ENCODE measurements at places on chromosomes 7 and 10.

DNA sequence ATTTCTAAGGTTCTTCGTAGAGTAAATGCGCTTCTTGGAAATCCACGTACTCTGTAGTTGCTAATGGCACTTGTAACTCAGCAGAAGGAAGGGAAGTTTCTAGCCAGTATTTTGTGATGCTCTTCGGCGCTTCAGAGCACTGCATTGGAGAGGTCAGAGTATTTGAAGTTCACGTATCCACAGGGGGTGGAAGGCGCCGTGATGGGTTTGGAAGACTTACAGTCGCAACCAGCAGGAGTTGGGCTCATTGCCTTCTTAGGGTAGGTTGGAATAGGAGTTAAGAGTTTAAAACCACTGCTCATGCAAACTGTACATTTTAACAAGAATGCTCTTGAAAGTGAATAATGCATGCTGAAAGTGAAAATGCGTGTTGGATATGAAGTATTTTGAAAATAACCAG is 49.1 kb downstream of the SHH start:
- DNase-seq, result no peak

GRCh38 chr7:73918926-73919693 is 58.2 kb downstream of the TMEM270 start:
- DNase-seq, result no peak

DNA sequence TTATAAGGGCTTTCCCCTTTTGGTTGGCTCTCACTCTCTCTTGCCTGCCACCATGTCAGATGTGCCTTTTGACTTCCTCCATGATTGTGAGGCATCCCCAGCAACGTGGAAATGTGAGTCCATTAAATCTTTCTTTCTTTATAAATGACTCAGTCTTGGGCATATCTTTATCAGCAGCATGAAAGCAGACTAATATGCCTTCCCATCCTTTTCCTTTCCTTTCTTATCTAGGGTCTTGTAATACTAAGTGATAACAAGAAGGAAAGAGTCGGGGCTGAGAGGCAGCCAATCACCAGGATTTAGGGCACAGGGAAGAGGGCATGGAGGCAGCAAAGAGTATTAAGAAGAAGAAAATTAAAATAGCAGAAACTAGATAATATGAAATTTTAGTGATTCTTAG is 62.0 kb upstream of the JCAD start:
- no peak for DNase-seq

- no peak for DNase-seq
These were observed 45.2 kb upstream of the SPOCK2 start for GRCh38 chr10:72133517-72133916.

GRCh38 chr10:128062331-128062880 is 63.8 kb downstream of the MKI67 start:
- DNase-seq, result no peak

GRCh38 chr7:70621954-70622600 is 509.9 kb upstream of the GALNT17 start:
- DNase-seq, result no peak

DNA sequence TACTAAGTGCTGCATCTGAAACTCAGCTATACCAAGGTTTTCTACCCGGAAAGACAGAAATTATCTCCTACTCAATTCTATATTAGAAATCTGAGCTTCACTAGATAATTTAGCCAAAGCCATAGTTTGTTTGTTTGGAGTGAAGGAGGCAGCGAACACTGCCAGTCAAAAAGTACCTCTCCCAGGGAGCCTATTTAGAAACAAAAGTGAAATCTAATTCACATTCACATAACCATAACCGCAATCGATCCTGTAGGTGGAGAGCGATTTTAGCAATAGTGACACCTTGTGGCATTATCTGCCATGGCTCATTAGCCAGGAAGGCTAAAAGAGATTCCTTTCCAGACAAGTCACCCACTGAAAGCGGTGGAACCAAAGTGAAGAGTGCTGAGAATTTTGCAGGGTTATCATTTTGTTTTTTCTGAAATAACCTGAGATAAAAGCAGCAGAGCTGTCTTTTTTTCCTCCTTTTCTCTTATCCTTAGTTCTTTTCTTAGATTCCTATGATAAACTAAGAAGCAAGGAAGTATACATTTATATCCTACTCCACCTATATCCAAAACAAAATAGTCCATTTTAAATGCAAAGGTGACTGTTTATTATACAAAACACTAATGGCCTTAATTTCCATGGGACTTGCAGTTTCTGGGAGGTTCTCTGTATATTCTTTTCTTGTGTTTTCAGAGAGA is 83.7 kb upstream of the BET1 start:
- DNase-seq, result peak; percentile 51

DNA sequence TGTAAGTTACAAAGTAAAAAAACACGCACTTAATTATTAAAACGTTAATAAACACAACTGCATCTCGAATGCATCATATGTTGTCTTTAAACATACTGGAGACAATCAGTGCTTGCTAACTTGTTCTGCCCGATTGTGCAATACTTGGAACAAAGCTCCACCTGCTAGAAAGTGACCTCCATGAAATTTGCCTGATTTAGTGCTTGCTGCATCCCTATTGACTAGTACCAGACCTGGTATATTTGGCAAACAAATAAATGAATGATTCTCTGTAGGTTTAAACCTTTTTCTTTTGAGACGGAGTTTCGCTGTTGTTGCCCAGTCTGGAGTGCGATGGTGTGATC is 6.2 kb downstream of the BZW2 start:
- DNase-seq, result no peak

- DNase-seq, result no peak
These were observed 87.1 kb upstream of the AFAP1L2 start for GRCh38 chr10:114491419-114491818.

DNA sequence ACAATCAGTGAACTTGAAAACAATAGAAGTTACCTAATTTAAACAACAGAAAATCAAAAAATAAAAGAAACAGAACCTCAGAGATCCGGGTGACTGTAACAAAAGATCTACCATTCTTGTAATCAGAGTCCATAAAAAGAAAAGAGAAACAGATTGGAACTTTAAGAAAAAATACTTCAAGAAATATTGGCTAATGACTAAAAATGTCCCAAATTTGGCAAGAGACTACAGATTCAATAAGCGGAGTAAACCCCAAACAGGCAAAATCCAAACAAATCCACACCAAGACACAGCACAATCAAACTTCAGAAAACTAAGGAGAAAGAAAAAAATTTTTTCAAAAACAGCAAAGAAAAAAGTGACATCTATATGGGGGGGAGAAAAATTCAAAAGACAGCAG is 15.1 kb downstream of the GSAP start:
- DNase-seq, result no peak

- DNase-seq, result no peak
These were observed 7.0 kb upstream of the PDCD4 start for GRCh38 chr10:110864662-110865140.

GRCh38 chr7:57203161-57203791 is 71.0 kb upstream of the ZNF479 start:
- DNase-seq, result no peak

DNA sequence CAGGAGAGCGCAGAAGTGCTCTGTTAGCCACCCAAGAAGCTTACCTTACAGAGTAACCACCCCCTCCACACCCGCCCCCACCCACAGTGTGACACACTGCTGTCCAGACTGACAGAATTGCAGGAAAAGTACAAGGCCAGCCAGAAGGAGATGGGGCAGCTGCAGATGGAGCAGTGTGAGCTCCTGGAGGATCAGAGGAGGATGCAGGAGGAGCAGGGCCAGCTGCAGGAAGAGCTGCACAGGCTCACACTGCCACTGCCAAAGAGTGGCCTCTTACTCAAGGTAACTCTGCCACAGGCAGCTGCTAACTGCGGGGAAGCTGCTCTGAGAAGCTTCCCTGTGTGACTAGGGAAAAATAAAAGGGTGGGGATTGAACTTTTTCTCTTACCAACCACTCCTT is 17.6 kb downstream of the CCDC136 start:
- DNase-seq, result no peak

DNA sequence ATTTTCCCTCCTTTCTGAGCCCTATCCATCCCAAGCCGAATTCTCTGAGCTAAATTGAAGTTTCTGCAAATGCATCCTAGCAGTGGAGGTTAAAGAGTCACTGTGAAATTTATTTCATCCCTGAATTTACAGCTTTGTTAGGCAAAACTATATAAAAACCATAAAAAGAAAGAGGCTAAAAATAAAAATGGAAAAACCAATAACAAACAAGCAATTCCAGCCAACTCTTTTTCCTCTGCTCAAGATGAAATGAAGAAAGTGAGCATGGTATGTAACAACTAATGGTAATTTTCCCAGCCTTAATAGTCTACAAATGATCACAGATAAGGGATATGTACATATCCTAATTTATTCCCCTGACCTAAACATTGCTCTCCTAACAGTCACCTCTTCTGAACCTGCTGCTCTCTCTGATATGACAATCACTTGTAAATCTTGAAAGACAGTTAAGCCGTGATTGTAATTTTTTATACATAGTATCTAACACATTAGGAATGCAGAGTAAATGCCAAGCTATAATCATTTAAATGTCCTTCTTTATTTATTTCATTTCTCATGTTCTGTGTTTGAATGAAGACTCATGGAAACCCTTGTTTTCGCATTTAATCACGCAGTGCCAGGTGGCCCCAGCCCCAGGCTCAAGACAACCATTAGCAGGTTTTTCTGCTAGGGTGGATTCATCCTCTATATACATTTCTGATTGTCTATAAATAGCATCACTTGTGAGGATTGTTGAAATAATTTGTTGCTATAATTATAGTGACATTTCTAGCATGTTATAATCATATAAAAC is 48.6 kb upstream of the NRP1 start:
- no peak for DNase-seq

DNA sequence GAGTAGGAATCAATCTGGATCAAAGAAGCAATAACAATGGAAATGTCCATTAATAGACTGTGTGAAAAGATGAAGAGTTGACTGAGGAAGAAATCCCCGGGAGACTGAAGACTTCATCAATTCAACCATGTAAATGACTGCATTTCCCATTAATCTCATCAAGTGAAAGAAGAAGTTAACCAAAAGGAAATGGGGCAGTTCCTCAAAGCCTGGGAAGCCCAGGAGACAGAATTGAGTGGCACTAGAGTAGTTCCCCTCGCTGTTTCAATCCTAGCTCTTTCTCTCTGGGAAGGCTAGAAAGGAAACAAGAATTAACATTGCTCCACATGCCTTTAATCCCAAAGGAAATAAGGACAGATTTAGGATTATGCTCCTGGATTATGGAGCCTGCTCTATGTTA is 4.8 kb upstream of the OR6V1 start:
- no peak for DNase-seq

DNA sequence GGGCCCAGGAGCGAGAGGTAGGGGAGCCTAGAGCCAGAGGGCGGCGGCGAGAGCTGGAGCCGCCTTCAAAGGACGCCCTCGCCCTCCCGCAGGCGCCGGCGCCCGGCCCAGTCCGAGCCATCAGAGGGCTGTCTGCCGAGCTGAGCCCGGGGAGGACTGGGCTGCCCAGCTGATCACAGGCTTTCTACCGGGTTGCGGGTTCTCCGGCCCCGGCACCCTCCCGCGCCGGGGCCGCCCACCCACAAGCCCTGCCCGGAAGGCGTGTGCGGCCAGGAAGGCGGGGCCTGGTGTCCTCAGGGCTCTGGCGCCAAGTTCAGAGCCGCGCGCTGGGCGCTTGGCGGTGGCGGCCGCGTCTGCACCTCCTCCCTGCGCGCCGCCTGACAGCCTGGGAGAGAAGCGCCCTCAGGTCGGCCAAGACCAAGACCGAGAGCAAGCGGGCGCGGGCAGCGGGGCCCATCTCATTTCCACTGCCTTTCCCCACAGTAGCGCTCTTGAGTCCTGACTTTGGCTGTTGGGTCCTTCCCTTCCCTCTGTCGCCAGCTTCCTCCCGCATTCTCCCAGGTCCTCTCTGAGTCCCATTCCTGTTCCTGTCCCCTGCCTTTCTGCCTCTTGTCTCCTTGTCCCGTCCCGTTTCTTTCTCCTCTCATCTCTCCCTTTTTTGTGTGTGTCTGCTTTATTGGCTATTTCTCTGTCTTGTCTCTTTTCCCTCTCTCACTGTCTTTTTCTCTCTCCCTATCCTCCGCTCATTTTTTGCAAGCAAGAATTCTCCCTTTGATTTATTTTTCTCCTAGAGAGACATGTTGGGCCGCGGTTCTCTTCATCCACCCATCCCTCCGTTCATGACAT is 60.6 kb upstream of the MSMB start:
- peak; percentile 22 for DNase-seq

Data from memory B cell (primary cell).